Naive B cell (primary cell): ENCODE measurements at places on chromosomes 16 and 17. TPM values are rescaled to one million over a fixed set of nuclear protein-coding genes. Genes with fewer than 3 reads are reported as not detected.

TBX21 gene
- polyA plus RNA-seq, result 1.7 TPM

CYGB gene
- 0.98 TPM for polyA plus RNA-seq

SLC16A5 gene
- polyA plus RNA-seq, result 2.4 TPM

PTX4 gene
- not detected for polyA plus RNA-seq

MLKL gene
- polyA plus RNA-seq, result 3.3 TPM

CSH2 gene
- not detected for polyA plus RNA-seq

C16orf92 gene
- polyA plus RNA-seq, result not detected

ATP2A3 gene
- polyA plus RNA-seq, result 90.8 TPM

TMEM106A gene
- 18.2 TPM for polyA plus RNA-seq

GP2 gene
- polyA plus RNA-seq, result not detected

PIGL gene
- 8.5 TPM for polyA plus RNA-seq

ADAD2 gene
- 0.17 TPM for polyA plus RNA-seq

KRT33A gene
- not detected for polyA plus RNA-seq

CIITA gene
- polyA plus RNA-seq, result 130 TPM

WDR90 gene
- not detected for polyA plus RNA-seq

HOXB8 gene
- not detected for polyA plus RNA-seq

SDR42E2 gene
- 1.2 TPM for polyA plus RNA-seq

RSAD1 gene
- polyA plus RNA-seq, result 49.3 TPM

CCL14 gene
- polyA plus RNA-seq, result not detected

STH gene
- not detected for polyA plus RNA-seq
